ENCODE measurements at places on chromosomes 7 and 10. TPM values are rescaled to one million over a fixed set of nuclear protein-coding genes. Genes with fewer than 3 reads are reported as not detected.

DNA sequence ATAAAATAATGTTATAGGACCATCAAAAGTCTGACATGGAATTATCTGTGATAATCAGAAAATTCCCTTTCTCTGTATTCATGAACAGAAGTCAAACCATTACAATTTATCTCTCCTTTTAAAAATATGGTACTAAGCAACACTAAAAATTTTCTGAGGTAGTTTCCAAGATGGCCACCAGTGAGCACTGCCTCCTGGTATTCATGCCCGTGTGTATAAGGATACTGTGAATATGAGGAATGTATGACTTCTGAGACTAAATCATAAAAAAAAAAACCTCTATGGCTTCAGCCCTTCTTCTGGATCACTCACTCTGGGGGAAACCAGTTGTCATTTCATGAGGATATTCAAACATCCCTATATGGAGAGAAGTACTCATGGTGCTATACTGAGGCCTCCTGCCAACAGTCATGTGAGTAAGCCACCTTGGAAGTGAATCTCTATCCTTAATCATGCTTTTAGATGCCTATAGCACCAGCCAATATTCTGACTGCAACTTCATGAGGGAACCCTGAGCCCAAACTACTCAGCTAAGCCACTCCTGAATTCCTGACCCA, 41.1 kb downstream of the SIRT1 start:
- DNase-seq = no peak

GRCh38 chr7:87414794-87415188, 60.7 kb downstream of the ABCB4 start:
- DNase-seq = no peak

AGBL3 gene
- 2.2 TPM for total RNA-seq

DNA sequence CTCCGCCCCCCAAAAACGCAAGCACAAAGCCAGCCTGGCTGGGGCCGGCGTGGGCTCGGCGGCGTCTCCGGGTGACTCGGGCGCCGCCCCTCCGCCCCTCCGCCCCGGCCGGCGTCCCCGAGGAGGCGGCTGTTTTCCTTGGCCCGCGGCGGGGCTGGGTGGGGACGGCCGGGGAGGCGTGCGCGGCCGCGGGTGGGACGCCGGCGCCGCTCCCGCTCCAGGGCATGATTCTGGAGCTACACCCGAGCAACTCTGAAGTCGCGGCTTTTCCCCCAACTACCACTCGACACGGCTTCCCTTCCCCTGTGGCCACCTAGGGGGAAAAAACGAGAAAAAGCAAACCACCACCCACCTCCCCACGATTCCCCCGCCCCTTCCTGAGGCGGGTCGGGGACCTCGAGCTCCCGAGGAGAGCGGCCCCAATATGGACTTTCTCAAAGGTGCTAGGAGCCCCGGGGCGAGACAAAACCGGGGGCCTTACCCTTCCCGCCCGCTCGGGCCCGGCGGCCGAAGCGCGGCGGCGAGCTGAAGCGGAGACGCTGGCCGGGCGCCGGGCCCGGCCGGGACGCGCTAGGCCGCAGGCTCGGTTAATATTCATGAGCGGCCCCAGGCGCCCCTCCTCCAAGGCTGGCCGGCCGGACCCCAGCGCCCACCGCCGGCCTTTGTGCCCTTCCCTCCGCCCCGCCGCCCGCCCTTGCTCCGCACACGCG, 856 bp downstream of the ARHGAP21 start:
- DNase-seq = peak; percentile 81

- DNase-seq = no peak
These were observed 20.0 kb downstream of the THNSL1 start for GRCh38 chr10:25036381-25036780.

Measured in Right ventricle myocardium inferior (tissue), 1 donor.